ENCODE measurements at places on chromosomes 16 and 17.

DNA sequence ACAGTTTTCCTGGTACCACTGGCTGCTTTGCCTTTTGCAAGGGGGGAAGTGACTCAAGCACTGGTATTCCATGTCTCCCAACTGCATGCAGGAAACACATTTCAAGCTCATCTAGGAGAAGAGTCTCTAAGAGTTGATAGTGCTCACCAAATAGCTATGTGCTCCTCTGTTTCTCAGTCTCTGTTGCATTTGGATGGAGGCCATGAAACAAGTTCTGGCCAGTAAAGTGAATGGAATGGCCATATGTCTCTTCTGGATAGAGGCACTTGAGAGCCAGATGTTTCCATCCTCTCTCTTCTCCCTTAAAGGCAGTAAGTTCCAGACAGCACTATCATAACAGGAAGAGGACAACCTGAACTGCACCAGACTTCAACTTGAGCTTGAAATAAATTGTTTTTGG, 60.6 kb downstream of the C16orf82 start:
- no peak for DNase-seq

GRCh38 chr17:1713878-1714426, 3.8 kb upstream of the TLCD2 start:
- DNase-seq: peak; percentile 65

DNA sequence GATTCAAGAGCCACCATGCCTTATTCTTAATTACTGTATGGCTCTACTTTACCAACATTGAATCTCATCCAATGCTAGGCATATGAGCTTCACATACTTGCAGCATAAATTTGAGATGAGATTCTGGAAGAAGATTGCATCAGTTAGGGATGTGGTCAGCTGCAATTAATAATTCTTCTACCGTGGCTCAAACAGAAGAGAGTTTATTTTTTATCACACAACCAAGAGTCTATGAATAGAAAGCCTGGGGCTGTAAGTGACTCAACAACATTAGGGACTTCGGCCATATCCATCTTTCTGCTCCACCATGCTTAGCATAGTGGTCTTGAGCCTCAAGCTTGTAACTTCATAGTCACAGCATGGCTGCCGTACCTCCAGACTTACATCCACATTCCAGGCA, 179.4 kb upstream of the IRX6 start:
- DNase-seq: no peak

GRCh38 chr17:7355053-7355452, at the start of gene TMEM95:
TSS of gene TMEM95 (plus strand) at chr17:7355156. CDS start at chr17:7355205, 49 bp downstream.
- DNase-seq: no peak

DNA sequence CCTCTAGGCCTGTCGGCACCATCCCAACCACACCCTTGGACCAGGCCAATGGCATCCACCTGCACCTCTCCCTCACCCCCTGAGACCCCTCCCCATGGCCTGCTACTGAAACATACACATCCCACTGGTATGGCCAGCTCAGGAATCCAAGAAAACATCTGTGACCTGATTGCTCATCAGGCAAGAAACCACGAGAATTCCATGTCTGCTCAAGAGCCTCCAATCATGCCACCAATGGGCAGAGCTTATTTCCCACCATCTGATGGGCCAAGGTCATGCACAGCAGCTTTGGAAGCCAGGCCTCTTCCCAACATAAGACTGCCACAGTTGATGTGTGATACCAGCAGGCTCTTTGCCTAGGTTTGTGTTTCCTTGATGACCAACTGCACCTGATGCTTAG, 190.1 kb downstream of the C16orf78 start:
- no peak for DNase-seq

DNA sequence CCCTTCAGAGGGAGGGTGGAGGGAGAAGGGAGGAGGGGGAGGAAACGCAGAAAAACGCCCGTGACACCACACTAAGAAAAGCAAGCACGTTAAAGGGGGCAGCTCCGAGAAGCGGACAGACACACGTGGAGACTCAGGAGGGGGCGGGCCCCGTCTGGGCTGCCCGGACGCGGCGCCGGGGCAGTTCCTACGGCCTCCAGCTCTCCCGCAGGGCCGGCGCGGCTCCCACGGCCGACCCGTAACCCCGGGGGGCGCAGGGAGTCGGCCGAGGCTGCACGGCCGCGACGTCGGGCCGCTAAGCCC, 362 bp downstream of the KLHDC4 start:
- no peak for DNase-seq

- DNase-seq: no peak
Observed at GRCh38 chr17:57399690-57400089, 143.4 kb downstream of the MSI2 start.

GRCh38 chr16:89172528-89173173, 1.1 kb downstream of the CDH15 start:
- no peak for DNase-seq

GRCh38 chr16:58515871-58516767, 802 bp downstream of the SETD6 start:
- DNase-seq: no peak

DNA sequence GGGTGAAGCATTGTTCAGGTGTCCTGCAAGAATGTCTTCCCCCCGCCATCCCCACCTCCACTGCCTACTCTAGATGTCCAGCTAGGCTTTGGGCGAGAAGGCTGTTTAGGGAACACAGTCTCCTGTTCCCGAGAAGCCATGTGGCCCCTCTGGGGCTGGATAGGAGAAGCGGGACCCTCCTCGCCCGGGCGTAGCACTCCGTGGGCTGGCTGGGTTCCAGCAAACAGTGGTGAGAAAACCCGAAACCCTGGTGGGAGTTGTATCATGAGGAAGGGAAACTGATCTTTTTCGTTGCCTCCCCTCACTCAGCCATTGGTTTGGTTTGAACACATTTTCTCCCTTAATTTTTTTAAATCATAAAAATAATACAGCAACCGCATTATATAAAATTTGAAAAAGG, 56.6 kb downstream of the IRF8 start:
- DNase-seq: no peak

- no peak for DNase-seq
Observed at GRCh38 chr17:47698749-47699535, 5.0 kb downstream of the TBKBP1 start.

DNA sequence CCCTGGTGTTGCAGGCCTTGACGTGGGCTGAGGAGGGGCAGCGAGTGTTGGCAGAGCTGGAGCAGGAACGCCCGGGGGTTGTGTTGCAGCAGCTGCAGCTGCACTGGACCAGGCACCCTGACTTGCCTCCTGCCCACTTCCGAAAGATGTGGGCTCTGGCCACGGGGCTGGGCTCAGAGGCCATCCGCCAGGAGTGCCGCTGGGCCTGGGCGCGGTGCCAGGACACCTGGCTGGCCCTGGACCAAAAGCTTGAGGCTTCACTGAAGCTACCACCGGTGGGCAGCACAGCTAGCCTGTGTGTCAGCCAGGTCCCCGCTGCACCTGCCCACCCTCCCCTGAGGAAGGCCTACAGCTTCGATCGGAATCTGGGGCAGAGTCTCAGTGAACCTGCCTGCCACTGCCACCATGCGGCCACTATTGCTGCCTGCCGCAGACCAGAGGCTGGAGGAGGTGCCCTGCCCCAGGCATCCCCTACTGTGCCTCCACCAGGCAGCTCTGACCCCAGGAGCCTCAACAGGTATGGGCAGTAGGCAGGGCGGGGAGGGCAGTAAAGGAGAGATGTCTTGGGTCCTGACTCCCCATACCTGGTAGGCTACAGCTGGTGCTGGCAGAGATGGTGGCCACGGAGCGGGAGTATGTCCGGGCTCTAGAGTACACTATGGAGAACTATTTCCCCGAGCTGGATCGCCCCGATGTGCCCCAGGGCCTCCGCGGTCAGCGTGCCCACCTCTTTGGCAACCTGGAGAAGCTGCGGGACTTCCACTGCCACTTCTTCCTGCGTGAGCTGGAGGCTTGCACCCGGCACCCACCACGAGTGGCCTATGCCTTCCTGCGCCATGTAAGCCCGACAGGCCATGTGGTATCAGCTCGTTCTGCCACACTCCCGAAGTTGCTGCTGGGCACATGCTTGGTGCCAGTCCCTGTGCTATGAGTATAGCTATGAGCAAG, 5.6 kb downstream of the PLEKHG4 start:
- DNase-seq: no peak

GRCh38 chr17:55198690-55199370, 65.9 kb upstream of the HLF start:
- no peak for DNase-seq

GRCh38 chr17:10059684-10060211, 138.7 kb downstream of the GAS7 start:
- DNase-seq: peak; percentile 83

- DNase-seq: no peak
Observed at GRCh38 chr17:15124746-15125145, 140.4 kb downstream of the PMP22 start.

DNA sequence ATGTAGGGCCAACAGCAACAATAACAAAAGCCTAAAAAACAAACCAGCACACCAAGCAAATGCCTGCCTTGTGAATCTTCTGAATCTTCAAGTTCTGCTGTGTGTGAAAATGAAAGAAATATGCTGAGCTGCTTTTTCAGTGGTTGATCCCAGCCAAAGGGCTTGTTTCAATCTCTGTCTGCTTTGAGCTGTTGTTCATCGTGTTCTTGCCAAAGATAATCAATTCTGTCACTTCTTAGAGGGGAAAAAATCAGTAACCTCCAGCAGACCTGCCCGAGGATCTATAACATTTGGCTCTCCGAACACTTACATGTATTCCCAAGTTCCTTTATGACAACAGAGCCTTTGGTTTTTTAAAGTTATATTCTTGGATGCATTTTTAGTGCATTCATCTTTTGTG, 65.9 kb downstream of the VPS35L start:
- DNase-seq: no peak

- DNase-seq: peak; percentile 73
Observed at GRCh38 chr16:22373662-22374310, 633 bp downstream of the CDR2 start.

DNA sequence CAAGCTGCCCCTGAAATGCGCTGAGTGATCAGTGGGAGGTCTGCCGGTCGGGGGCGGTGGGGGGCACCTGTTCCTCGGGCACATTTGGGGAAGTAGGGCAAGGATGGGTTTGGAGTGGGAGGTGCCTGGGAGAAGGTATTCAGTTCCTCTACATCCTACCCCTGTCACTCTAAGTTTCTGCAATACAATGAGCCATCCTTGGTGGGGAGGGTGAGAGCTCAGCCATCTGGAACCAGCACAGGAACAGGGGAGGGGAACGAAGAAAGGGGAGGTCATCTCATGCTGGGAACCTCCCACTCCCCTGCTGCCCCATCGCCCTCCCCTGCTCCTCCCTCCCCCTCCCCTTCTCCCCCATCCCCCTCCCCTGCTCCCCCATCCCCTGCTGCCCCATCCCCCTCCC, 4.2 kb downstream of the DPH1 start:
- no peak for DNase-seq

DNA sequence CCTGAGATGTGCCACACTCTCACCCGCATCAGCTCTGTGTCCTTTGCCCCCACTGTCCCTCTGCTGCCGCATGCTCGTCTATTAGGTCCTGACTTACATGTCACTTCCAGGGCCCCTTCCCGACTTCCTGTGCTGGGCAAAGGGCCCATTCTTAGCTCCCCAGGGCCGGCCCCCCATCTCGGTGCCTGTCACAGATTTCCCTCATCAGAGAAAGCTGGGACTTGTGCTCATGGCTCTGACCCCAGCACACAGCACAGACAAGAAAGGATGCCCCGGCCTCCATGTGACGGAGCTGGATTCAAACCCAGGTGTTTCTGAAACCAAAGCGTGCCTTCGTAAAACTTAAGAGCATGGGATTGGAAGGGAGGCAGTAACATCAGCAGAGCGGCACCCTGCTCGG, 5.9 kb upstream of the MAPK7 start:
- no peak for DNase-seq

DNA sequence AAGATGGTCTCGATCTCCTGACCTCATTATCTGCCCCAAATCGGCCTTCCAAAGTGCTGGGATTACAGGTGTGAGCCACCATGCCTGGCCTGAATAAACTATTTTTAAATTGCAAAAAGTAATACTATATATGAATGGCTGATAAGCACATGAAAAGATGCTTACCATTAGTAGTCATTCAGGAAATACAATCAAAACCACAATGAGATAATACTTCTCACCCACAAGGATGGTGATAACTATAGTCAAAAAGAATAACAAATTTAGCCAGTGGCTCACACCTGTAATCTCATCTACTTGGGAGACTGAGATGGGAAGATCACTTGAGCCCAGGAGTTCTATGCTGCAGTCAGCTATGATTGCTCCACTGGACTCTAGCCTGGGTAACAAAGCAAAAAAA, 2.4 kb upstream of the TACO1 start:
- DNase-seq: no peak

DNA sequence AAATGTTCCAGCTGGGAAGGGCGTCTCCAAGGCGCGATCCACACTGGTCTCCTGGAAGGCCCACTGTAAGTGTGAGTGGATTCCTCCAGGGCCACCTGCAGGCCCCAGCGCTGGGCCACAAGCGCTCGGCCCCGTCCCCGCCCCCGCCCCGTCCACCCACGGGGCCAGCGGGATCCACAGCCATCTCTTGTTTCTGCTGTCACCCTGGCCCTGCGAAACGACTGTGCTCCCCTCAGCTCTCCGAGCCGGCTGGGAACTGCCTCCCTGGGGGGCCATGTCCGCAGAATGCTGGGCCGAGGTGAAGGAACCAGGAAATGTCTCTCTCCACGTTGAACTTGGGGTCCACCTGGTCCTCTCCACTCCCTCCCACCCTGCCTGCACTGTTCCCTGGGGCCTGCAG, 1955.2 kb downstream of the TP53TG3F start:
- no peak for DNase-seq

- no peak for DNase-seq
Observed at GRCh38 chr17:75267411-75268232, 3.4 kb downstream of the MIF4GD start.

DNA sequence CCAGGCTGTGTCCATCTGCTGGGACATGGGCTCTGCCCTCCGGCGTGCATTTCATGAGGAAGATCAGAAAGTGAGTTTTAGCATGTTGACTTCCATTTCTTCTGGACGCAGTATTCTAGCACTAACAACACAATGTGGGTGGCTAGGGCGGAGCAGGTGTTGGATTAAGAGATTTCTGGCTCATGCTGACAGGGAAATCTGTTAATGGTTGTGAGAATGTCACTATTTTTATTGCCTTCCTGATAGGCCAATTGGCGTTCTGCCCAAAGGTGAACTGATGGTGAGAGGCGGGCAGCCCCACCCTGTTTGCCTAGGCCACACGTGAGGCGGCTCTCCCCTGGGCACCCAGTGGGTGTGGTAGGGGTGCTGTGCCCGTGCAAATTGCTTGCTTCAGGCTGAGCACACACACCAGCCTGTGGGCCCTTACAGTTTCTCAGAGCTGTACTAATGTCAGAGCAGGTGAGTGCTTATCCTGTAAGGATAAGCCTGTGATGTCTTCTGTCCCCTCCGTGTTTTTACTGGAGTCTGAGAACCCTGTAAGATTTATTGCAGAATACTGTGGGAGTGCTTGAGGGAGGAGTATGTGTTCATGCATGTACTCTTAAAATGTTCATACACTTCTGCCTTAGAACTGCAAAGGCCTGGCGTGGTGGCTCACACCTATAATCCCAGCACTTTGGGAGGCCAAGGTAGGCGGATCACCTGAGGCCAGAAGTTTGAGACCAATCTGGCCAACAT, 30.9 kb downstream of the PGS1 start:
- no peak for DNase-seq

DNA sequence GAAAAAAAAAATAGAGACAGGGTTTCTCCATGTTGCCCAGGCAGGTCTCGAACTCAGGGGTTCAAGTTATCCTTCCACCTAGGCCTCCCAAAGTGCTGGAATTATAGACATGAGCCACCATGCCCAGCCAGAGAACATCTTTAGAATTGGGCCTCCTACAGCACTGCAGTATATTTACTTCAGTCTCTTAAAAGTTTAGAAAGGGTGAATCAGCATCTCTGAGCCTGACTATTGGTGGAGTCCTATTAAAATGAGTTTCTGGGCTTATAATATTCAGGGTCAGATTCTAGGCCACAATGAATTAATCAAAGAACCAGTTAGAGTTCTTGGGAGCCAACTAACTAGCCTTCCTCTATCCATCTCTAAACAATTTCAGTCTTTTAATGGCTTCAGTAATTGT, 22.8 kb downstream of the TADA2A start:
- no peak for DNase-seq
